SW 1271 (cell line): ENCODE measurements at places on chromosomes 11 and 22.

DNA sequence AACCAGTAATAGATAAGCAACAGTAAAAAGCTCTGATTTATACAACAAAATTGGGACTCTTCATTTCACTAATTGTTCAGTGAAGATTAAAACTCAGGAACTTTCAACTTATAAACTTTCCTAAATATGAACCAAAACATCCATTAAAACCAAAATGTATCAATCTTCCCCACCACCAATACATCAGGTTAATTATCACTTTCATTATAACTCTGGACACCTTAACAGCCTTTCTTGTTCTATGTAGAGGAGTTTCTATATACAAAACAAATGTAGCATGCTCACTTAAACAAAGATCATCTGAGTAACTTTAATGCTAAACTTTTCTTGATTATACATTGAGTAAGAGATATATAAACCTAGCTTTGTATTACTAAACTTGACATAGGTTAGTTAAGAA, 74.7 kb downstream of the ST14 start:
- DNase-seq = no peak

DNA sequence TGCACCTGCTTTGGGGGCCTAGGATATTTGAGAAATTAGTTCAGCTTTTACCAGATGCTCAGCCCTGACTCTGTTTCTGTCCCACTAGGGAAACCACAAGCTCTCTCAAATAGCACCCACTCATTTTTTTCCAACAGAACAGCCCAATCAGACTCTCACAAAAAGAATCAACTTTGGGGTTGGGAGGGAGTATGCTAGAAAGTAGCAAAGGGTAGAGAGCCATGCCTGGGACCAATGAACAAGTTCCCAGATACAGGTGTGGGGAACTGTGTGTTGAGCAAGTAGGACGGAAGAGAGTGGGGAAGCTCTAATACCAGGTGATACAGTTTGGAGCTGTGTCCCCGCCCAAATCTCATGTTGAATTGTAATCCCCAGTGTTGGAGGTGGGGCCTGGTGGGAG, 41.1 kb downstream of the TRIM66 start:
- no peak for DNase-seq

DNA sequence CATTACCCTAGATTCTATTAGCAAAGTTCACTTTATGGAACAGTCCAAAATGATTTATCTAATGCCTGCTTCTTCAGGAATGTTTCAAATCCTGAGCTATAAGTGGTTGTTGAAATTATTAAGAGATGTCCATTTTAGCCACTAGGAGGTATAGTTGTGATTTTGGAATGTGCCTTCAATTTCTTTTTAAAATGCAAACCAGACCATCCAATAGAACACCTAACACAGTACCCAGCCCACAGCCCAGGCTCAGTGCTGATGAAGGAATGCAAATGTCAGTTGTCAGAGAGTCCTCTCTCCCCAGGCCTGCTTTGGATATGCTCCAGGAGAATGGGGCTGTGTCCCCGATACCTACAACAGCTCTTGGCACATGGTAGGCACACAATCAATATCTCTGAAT, 85.8 kb upstream of the E2F8 start:
- DNase-seq = no peak

DNA sequence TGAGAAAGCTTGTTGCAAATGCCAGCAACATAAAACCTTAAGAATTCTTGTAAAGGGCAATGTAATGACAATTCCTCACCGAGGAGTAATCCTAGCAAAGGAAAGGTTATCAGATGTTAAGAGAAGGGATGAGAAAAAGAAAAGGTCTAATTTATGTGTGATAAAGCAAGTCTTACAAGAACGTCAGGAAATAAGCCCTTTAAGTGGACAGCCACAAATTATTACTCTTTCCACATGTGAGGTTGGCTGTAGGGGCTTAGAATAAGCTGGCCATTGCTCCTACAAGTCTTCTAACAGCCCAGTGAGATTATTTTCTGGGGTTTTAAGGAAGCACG, 9.3 kb downstream of the LAYN start:
- no peak for DNase-seq

DNA sequence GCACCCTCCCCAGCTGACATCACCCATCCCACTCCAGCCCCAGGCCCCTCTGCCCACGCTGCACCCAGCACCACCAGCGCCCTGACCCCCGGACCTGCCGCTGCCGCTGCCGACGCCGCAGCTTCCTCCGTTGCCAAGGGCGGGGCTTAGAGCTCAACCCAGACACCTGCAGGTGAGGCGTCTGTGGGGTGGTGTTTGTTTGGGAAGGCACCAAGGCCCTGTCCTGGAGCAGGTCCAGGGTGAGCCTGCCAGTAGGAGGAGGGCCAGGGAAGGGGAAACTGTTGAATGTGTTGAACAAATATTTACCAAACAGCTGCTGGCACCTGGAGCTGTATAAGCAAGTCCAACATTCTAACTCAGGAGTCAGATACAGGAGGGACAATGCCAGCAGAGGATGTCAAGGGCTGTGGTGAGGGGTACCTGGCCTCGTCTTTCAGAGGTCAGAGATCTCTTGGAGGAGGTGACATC, 3.1 kb downstream of the VEGFB start:
- no peak for DNase-seq

DNA sequence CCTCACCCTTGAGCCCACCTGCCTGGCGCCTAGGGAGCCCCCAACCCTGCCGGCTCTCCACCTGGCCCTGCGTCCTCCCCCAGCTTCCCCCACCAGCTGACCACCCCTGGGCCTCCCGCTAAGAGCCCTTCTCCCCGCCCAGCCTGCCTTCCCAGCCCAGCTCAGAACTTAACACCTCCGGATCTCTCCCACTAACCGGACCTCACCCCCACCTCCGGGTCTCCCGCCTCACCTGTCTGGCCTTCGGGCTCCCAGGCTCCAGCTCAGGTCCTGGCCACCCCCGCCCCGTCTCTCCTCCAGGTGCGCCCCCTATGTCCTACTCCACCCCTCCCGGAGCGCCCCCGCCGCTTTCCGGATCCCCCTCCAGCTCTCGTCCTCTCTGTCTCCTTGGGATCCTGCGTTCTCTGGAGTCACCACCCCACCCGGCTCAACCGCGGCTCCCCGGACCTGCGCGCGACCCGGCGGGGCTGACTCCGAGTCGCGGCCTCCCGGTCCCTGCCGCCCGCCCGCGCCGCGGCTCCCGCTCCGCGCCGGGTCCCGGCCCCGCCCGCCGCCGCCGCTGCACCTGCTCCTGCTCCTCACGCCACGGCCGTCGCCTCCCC, at the start of gene KCNJ11:
Gene KCNJ11 (minus strand): TSS at position 51 of the 602 bp plus-strand sequence. CDS start 568 bp downstream, outside the sequence.
- no peak for DNase-seq
